CD4-positive, alpha-beta memory T cell (primary cell): ENCODE measurements at places on chromosomes 13 and 19. TPM values are rescaled to one million over a fixed set of nuclear protein-coding genes. Genes with fewer than 3 reads are reported as not detected.

OR7D2 gene
- not detected for total RNA-seq

MEF2B gene
- 3.1 TPM for total RNA-seq

PTPRH gene
- not detected for total RNA-seq

GPC6 gene
- total RNA-seq: not detected

MRPL57 gene
- total RNA-seq: 24.5 TPM

LILRA1 gene
- not detected for total RNA-seq

ZNF667 gene
- total RNA-seq: not detected

ZNF835 gene
- total RNA-seq: 3.2 TPM

LSR gene
- total RNA-seq: 45.8 TPM

NLRP9 gene
- not detected for total RNA-seq

GPR42 gene
- not detected for total RNA-seq

TMPRSS9 gene
- total RNA-seq: not detected

FFAR1 gene
- not detected for total RNA-seq

TUBB4A gene
- 4.7 TPM for total RNA-seq

SULT2A1 gene
- not detected for total RNA-seq

ZNF471 gene
- total RNA-seq: 1.7 TPM

DNA sequence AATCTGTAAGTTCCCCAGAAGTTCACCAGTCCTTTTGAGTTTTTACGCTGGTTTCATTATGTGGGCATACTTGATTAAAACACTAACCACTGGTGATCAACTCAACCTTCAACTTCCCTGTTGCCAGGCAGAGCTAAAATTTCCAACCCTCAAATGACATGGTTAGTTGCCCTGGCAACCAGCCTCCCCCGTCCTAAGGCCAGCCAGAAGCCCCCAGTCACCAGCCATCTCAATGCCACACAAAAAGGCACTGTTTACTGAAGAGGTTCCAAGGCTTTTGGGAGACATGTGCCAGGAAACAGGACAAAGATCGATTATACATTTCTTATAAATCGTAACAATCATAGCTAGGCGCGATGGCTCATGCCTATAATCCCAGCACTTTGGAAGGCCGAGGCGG is 1.6 kb downstream of the ZNF649 start:
- peaks cover 9% of the 10 kb centered on the region for H3K4me1 ChIP-seq
- no peaks in the 10 kb centered on the region for H3K27me3 ChIP-seq
- peaks cover 19% of the 10 kb centered on the region for H3K36me3 ChIP-seq
- DNase-seq: no peak
- no peak overlapping the region for H3K27ac ChIP-seq
- H3K4me3 ChIP-seq: no peak overlapping the region

DNA sequence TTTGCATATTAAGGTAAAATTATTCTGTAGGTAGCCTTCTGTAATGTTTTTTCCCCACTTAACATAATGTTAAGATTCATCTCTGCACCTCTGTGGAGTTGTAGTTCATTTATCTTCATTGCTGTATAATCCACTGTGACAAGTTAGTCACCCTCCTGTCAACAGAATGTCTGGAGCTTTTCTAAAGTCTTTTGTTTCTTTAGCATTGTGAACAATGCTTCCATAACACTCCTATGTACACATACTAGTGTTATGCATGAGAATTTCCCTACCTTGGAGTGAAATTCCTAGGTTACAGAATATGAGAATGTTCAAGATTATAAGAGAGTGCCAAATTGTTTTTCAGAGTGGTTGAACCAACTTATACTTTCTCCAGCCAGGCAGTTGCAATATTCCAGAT is 113.5 kb downstream of the COG6 start:
- no peak for DNase-seq
- no peaks in the 10 kb centered on the region for H3K36me3 ChIP-seq
- H3K27me3 ChIP-seq: no peaks in the 10 kb centered on the region
- no peak overlapping the region for H3K27ac ChIP-seq
- no peaks in the 10 kb centered on the region for H3K4me1 ChIP-seq

DNA sequence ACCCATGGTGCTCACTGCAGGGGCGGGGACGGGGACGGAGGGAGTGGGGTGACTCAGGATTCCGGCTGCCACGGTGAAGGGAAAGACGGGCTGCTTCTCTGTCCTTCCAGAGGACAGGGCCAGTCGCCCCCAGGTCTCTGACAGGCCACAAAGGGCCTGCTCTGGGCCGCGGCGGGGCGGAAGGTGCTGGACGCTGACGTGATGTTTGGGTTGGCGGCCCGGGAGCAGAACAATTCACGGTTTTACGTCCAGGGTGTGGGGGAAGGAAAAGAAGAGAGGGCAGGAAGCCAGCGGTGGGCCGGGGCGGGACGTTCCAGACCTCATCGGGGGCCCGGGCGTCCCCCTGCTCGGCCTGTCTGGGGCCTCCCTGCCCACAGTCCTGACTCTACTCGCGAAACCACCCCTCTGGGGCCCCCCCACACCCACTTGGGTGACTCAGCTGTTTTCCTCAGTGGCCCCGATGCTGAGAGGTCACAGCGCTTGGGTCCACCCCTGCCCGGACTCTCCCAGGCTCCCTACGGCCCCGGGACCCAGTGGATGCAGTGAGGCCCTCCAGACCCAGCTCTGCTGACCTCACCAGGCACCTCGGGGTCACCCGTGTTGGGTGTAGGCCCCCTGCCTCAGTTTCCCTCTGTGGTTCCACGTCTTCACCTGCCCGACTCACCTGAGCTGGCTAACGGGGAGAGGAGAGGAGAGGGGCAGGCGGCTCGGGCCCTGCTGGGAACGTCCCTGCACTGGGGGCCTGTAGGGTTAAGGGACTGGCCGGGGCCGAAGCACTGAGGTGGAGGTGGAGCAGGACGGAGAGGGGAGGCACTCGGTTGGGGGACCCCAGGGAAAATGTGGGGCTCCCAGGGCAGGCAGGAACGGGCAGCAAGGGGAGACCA is 29.2 kb downstream of the PIP5K1C start:
- H3K27me3 ChIP-seq: no peaks in the 10 kb centered on the region
- DNase-seq: no peak
- no peak overlapping the region for H3K4me3 ChIP-seq
- no peak overlapping the region for H3K27ac ChIP-seq

- no peaks in the 10 kb centered on the region for H3K27me3 ChIP-seq
- H3K4me3 ChIP-seq: no peak overlapping the region
- no peak overlapping the region for H3K27ac ChIP-seq
- H3K36me3 ChIP-seq: no peaks in the 10 kb centered on the region
These were observed 15.2 kb downstream of the CCNA1 start for GRCh38 chr13:36447501-36447900.

- peaks cover 31% of the 10 kb centered on the region for H3K4me1 ChIP-seq
- no peaks in the 10 kb centered on the region for H3K27me3 ChIP-seq
- no peak overlapping the region for H3K27ac ChIP-seq
- no peak for DNase-seq
- no peak overlapping the region for H3K4me3 ChIP-seq
- peaks cover 73% of the 10 kb centered on the region for H3K36me3 ChIP-seq
These were observed 5.4 kb downstream of the NOP53 start for GRCh38 chr19:47750752-47751151.

DNA sequence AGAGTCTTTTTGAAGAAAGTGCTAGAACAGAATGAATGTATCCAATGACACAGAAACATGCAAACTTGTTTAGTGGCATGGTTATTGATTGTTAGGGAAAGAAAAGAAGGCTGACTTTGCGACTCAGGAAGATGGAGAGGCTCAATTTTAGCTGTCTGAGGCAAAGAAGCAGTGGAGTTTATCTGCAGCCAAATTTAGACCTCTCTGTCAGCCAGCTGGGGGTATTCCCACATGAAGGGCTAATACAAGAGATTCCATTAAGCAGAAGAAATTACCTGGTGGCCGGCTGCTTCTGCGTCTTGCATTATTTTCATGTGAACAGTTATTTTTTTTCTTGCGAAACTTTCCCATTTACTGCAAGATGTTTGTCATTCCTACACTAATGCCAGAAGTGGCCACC is 240.2 kb upstream of the NBEA start:
- no peaks in the 10 kb centered on the region for H3K36me3 ChIP-seq
- H3K4me1 ChIP-seq: no peaks in the 10 kb centered on the region
- no peak overlapping the region for H3K27ac ChIP-seq
- H3K4me3 ChIP-seq: no peak overlapping the region
- DNase-seq: no peak
- H3K27me3 ChIP-seq: no peaks in the 10 kb centered on the region

GRCh38 chr19:6012426-6013170 is 34.7 kb upstream of the RANBP3 start:
- no peak overlapping the region for H3K4me3 ChIP-seq
- H3K4me1 ChIP-seq: no peaks in the 10 kb centered on the region
- no peak for DNase-seq
- no peaks in the 10 kb centered on the region for H3K27me3 ChIP-seq
- H3K27ac ChIP-seq: no peak overlapping the region
- H3K36me3 ChIP-seq: no peaks in the 10 kb centered on the region

GRCh38 chr13:113650275-113650674 is 7.7 kb downstream of the ATP4B start:
- no peaks in the 10 kb centered on the region for H3K36me3 ChIP-seq
- no peak overlapping the region for H3K27ac ChIP-seq
- peaks cover 9% of the 10 kb centered on the region for H3K4me1 ChIP-seq
- H3K27me3 ChIP-seq: no peaks in the 10 kb centered on the region
- no peak for DNase-seq

DNA sequence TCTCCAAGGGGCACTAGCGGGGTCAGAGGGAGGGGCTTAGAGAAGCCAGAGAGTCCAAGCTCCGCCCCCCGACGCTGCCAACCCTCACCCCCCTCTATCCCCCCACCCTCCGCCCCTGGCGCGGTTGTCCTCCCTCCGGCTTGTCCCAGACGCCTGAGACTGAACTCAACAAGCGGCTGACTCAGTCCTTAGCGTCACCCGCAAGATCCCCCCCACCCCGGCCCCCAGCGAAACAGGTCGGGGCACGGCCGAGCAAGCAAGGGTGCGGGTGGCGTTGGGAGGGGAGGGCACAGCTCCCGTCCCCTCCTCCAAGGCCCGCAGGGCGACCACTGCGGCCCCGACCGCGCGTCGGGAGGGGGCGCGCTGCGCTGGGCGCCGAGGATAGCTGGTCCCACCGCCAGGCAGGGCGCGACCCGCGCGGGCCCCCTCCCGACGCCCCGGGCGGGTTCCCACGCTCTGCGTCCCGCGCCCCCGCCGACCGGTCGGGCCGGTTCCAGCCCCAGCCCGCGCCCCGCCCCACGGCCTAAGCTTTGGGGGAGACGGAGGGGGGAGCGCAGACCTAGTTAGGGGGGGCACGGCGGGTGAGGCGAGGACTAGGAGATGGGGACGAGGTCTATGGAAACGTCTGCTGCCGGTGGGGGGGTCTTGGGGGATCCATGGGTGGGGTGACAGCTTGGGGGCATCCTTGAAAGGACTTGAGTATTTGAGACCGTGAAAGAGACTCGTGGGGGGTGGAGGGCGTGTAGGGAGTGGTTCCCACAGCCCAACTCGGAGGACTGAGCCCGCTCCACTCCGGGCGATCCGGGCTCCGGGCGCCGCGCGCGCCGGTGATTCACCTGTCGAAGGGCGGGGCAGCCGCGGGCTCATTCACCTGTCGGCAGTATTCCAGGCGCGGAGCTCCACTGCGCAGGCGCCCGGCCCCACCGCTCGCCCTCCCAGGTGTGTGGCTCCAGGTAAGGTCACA is 5.1 kb downstream of the NOTCH3 start:
- no peaks in the 10 kb centered on the region for H3K4me1 ChIP-seq
- no peaks in the 10 kb centered on the region for H3K36me3 ChIP-seq
- no peak overlapping the region for H3K27ac ChIP-seq
- H3K27me3 ChIP-seq: peaks cover 33% of the 10 kb centered on the region
- DNase-seq: no peak

DNA sequence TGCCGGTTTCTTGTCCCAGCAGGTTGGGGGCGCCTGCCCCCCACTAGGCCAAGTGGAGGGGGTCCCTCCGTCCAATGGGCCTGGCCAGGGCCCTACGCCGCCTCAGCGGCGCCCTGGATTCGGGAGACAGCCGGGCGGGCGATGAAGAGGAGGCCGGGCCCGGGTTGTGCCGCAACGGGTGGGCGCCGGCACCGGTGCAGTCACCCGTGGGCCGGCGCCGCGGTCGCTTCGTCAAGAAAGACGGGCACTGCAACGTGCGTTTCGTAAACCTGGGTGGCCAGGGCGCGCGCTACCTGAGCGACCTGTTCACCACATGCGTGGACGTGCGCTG is 6.2 kb downstream of the KCNJ14 start:
- no peak overlapping the region for H3K27ac ChIP-seq
- no peaks in the 10 kb centered on the region for H3K27me3 ChIP-seq
- H3K36me3 ChIP-seq: no peaks in the 10 kb centered on the region
- H3K4me1 ChIP-seq: no peaks in the 10 kb centered on the region
- DNase-seq: no peak
- H3K4me3 ChIP-seq: no peak overlapping the region

DNA sequence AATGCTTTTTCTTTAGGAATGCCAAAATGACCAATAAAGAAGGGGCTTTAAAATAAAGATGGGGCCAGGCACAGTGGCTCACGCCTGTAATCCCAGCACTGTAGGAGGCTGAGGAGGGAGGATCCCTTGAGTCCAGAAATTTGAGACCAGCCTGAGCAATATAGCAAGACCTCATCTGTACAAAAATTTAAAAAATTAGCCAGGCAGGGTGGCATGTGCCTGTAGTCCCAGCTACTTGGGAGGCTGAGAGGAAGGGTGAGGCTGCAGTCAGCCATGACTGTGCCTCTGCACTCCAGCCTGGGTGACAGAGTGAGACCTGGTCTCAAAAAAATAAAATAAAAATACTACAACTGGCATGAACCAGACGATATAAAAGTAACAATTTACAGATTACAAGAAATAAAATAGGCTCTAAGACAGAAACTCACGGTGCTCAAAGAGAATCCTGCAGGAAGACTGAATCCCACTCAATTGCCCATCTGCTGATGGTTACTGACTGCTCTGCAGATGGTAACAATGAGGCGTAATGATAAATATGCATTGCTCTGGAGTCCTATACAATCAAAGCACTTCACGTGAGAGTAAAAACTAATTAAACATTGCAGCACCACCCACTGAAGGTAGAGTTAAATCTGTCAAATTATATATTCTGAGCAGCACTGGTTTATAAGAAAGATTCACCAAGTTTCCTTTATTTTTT is 93.2 kb downstream of the LHFPL6 start:
- H3K27me3 ChIP-seq: no peaks in the 10 kb centered on the region
- no peak overlapping the region for H3K27ac ChIP-seq
- no peaks in the 10 kb centered on the region for H3K36me3 ChIP-seq
- no peak overlapping the region for H3K4me3 ChIP-seq
- DNase-seq: no peak
- no peaks in the 10 kb centered on the region for H3K4me1 ChIP-seq

- H3K27me3 ChIP-seq: no peaks in the 10 kb centered on the region
- no peak overlapping the region for H3K27ac ChIP-seq
- peaks cover 3% of the 10 kb centered on the region for H3K36me3 ChIP-seq
- no peak for DNase-seq
- no peak overlapping the region for H3K4me3 ChIP-seq
- H3K4me1 ChIP-seq: no peaks in the 10 kb centered on the region
These were observed 23.4 kb upstream of the ZNF561 start for GRCh38 chr19:9644472-9644871.

- H3K4me1 ChIP-seq: no peaks in the 10 kb centered on the region
- no peaks in the 10 kb centered on the region for H3K27me3 ChIP-seq
- H3K4me3 ChIP-seq: no peak overlapping the region
- no peak for DNase-seq
- no peaks in the 10 kb centered on the region for H3K36me3 ChIP-seq
- H3K27ac ChIP-seq: no peak overlapping the region
These were observed 81.6 kb downstream of the DACH1 start for GRCh38 chr13:71785361-71785760.
